Uterus (tissue), 4 donors: ENCODE measurements at places on chromosomes 5 and 9. TPM values are rescaled to one million over a fixed set of nuclear protein-coding genes. Genes with fewer than 3 reads are reported as not detected.

- no peaks in the 10 kb centered on the region for H3K4me1 ChIP-seq
- DNase-seq: no peak
- no peaks in the 10 kb centered on the region for H3K36me3 ChIP-seq
- no peaks in the 10 kb centered on the region for H3K27me3 ChIP-seq
- H3K27ac ChIP-seq: no peak overlapping the region
Measured at GRCh38 chr9:114908104-114908622, 22.2 kb downstream of the TNFSF8 start.

DNA sequence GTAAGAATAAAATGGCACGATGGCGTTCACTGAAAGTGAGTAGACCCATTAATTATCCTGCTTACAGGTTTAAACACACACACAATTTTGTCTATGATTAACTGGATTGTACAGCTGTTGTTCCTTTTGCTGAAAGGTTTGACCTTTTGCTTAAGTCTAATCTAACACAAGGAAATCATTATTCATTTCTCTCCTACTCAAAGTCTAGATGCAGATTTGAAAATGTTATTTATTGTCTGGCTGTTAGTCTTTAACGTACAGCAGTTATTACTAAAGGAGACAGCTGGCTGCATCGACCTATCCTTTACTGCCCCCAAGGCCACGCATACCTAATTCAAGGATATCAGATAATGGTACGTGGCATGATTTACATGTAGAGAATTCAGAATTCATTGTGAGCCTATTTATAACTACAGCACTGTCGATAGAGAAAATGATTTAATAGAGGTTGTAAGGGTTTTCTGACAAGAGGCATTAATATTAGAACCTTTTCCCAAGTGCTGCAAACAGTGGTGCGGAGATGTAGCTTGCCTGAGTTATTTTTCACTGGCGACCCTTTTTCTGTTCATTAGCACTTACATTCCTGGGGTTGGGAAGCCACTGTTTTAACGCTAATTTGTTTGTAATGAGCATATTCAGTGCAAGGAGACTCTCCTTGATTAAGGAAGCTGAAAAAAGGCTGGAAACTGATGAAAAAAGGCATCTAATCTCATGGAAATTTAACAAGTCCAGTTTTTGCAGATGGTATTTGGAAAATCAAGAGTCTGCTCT lies 368.4 kb upstream of the GRAMD2B start:
- H3K4me1 ChIP-seq: peaks cover 6% of the 10 kb centered on the region
- H3K27ac ChIP-seq: no peak overlapping the region
- no peak for DNase-seq
- no peaks in the 10 kb centered on the region for H3K27me3 ChIP-seq
- H3K36me3 ChIP-seq: no peaks in the 10 kb centered on the region

DNA sequence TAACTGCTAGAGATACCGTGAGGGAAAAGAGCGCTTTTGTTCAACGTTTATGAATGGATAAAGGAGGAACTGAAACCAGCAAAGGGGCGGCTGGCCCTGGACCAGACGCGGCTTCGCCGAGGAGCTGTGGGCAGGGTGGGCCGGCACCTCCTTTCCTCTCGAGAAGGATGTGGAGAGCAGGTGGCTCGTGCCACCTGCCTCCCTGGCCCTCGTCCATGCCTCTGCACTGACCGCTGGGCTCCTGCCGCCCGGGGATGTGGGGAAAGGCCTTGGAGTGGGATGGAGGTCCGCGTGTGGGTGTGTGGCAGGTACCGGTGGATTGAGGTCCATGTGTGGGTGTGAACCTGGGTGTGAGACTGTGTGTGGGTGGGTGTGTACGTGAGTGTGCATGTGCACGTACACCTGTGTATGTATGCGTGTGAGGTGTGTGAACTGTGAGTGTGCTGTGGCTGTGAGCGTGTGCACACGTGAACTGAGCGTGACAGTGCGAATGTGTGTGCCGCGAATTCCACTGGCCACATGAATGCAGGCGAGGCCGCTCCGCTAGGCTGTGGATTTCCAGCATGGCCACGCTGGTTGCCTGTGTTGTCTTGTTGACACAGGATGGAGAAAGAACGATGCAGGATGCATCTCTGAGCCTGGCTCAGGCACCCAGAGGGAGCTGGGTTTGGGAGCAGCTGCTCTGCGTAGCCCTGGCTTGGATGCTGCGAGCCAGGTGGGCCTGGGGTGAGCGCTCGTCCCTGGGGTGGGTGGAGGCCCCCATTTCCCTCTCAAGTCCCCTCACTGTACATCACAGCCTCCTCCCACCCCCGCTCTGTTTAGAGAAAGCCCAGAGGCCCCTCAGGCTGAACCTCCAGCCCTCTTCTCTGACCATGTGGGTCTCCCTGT lies 4.4 kb upstream of the CEP72 start:
- no peaks in the 10 kb centered on the region for H3K36me3 ChIP-seq
- no peaks in the 10 kb centered on the region for H3K4me1 ChIP-seq

GRCh38 chr5:138212828-138213160 lies 329 bp downstream of the CDC23 start:
- no peaks in the 10 kb centered on the region for H3K4me1 ChIP-seq
- H3K36me3 ChIP-seq: no peaks in the 10 kb centered on the region
- peak overlapping the region; percentile 98 for H3K4me3 ChIP-seq
- peak overlapping the region; percentile 72 for H3K27ac ChIP-seq
- no peak for DNase-seq

GRCh38 chr5:89147031-89147430 lies 264.0 kb upstream of the MEF2C start:
- no peak overlapping the region for H3K27ac ChIP-seq
- no peaks in the 10 kb centered on the region for H3K36me3 ChIP-seq
- no peak overlapping the region for H3K4me3 ChIP-seq
- H3K27me3 ChIP-seq: no peaks in the 10 kb centered on the region

DNA sequence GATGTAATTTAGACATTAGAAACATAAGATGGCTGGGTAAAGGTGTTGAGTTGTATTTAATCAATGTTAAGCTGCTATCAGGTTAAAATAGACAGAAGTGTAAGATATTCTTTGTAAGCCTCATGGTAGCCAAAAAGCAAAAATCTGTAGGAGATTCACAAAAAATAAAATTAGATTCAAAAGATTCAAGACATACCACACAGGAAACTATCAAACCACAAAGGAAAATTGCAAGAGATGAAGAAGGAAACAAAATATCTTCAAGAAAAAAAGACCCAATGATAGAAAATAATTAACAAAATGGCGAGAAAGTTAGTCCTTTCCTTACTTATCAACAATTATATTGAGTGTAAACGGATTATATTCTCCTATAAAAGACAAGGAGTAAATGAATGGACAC lies 15.3 kb downstream of the XRCC4 start:
- no peak overlapping the region for H3K27ac ChIP-seq
- no peak overlapping the region for H3K4me3 ChIP-seq
- H3K36me3 ChIP-seq: no peaks in the 10 kb centered on the region
- DNase-seq: no peak
- no peaks in the 10 kb centered on the region for H3K27me3 ChIP-seq
- no peaks in the 10 kb centered on the region for H3K4me1 ChIP-seq

Gene RCL1
- 32.7 TPM for total RNA-seq
